ENCODE measurements at places on chromosomes 5 and 9.

DNA sequence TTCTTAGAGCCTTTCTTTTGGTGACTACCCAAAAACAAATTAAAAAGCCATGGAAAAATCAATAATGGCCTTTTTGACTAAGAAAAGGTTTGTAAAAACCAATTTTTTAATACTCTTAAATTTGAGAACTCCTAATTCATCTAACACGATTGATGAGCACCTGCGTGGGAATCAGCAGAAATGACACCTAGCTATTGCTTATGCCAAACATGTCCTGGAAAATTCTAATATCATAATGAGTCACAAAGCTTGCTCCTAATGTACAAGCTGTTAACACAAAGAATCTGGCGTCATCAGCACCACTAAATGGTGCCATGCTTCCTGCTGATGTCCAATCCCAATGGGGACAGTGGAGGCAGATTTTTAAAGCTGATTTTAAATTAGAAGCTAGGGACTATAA is 146.2 kb upstream of the LRRTM2 start:
- no peak for DNase-seq

- no peak for DNase-seq
Observed at GRCh38 chr9:33256236-33256635, 8.3 kb downstream of the BAG1 start.

GRCh38 chr9:38652486-38652885 is 32.1 kb upstream of the ANKRD18A start:
- DNase-seq = no peak

- no peak for DNase-seq
Observed at GRCh38 chr5:33713136-33713765, 178.5 kb downstream of the ADAMTS12 start.

GRCh38 chr9:130630506-130631330 is 33.7 kb upstream of the PRDM12 start:
- no peak for DNase-seq

GRCh38 chr5:109254511-109254910 is 155.3 kb downstream of the PJA2 start:
- no peak for DNase-seq

DNA sequence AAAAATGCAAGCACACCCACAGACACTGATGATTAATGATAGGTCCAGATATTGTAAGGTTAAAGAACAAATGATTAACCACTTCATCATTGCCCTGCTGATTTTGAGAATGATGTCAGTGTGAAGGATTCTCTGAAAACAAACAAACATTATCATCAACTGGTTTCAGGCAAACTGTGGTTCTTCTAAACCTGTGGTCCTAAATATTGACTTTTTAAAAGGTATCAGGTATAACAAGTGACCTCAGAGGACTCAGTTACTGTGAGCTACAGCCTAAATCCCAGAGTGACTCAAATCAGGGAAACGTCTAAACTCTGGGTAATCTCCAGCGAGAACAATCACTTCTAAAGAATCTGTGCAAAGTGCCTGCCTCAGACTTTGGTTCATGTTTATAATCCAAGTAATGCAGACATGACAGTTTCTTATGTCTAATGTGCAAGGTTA is 172.3 kb upstream of the CDH6 start:
- DNase-seq = no peak

DNA sequence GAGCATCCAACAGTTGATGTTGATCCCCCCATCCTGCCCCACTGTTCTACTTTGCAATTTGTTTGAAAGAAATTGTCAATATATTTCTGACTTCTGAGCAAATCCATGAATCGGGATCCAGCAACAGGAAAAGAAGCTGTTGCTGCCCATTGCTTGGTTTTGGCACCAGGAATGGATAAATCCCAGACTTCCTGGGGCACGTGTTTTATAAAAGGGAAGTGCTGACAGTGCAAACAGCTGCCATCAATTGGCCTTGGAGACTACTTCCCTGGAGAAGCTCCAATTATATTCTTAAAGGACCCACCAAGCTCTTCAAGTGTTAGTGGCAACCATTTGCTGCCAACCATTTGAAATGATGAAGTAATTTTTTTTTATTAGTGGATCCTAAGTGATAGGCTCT is 13.7 kb downstream of the STK32A start:
- no peak for DNase-seq

GRCh38 chr5:143013176-143013891 is 243.2 kb downstream of the ARHGAP26 start:
- no peak for DNase-seq

DNA sequence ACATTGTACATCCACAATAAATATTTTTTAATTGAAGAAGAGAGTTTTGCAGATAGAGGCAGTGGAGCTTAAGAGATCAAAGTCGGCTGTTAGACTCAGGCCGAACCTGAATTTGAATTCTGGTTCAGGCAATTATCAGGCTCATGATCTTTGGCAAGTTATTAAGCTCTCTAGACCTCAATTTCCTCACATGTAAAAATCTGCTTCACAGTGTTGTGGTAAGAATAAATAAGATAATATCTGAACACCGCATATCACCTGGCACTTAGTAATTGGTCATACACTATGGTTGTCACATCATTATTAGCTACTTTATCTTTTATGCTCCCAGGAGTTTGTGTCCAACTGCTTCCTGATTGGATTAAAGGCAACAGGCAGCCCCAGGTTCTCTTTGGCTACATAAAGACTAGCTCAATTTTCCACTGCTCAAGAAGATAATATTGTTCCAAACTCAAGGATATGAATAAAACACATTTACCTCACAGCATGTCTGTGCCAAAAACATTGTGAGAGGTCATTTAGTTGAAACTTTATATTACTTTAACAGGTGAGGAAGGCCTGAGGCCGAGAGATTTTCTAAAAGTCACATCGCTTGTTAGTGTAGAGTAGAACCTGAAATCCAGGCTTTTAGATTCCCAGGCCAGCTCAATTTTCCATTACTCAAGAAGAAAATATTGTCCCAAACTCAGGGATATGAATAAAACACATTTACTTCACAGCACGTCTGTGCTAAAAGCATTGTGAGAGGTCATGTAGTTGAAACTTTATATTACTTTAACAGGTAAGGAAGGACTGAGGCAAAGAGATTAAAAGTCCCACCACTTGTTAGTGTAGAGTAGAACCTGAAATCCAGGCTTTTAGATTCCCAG is 289.2 kb upstream of the PTGER4 start:
- DNase-seq = no peak

- DNase-seq = no peak
Observed at GRCh38 chr5:157215514-157216167, 35.0 kb downstream of the ITK start.

DNA sequence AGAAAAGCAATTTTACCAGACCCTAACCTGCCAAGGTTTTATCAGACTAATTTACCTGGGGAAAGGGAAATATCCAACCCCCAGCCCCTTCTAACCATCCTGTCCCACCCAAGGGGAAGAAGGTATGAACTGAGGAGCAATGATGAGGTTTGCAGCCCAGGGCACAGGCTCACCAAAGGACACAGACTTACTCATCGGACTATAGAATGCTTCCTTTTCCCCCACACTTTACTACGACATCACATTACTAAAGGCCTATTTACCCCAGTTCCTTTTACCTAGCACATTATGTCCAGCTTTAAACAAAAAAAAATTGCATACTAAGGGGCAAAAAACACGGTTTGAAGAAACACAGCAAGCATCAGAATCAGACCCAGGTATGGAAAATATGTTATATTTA is 94.1 kb upstream of the FST start:
- no peak for DNase-seq

- no peak for DNase-seq
Observed at GRCh38 chr5:124140060-124140459, 606.4 kb downstream of the ZNF608 start.
